NCI-H1930 (cell line): ENCODE measurements at places on chromosomes 1 and 21.

DNA sequence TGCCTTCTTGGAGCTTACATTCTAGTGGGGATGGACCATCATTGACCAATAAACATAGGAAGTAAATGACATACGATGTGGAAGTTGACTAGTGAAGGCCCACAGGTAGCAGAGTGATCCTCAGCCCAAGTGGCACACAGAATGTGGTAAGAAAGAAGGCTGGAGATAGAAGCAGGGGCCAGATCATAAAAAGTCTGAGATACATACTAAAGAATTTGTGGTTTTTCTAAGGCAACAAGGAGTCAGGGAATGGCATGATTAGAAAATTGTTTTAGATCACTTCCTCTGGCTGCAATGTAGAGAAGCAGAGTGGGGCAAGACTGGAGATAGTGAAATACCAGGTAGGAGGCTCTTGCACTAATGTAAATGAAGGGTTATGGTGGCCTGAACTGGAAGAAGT lies 154.0 kb downstream of the VPS13D start:
- no peak for DNase-seq

DNA sequence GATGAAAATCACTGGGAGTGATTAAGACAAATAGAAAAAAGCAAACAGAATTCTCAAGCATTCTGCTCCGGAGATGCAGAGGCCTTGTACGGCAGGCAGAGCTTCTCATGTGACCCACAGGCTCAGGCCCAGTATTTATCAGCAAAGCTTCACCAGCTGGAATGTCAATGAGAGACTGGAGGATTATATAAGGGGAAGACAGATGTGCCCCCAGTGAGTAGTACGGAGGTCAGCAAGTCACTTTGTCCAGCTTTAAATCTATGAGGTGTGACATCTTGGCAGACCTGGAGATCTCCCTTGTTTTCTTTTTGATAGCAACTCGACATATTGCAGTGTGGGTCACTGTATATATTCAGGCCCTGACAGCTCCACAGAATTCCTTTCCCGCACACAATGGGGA lies 106.8 kb downstream of the HHIPL2 start:
- DNase-seq, result no peak

GRCh38 chr1:35894183-35894582 lies 11.2 kb downstream of the AGO1 start:
- DNase-seq, result no peak

- no peak for DNase-seq
Measured at GRCh38 chr1:90558754-90559378, 158.2 kb downstream of the BARHL2 start.

DNA sequence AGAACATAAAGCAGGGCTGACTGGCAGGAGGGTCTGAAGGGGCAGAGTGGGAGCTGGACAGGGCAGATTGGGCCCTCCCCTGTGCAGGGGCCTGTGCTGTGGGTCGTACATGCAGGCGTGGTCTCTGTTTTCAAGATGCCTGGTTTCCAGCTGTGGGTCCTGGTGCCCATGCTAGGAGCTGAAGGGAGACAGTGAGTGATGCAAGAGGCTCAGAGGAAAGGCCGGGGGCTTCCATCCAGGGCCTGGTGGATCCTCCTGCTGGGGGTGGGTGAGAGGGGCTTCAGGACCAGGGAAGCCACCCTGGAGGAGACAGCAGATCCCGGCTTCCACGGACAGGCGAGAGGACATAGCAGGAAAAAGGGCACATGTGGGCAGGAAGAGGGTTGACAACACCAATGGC lies 349.0 kb upstream of the VAMP3 start:
- no peak for DNase-seq

DNA sequence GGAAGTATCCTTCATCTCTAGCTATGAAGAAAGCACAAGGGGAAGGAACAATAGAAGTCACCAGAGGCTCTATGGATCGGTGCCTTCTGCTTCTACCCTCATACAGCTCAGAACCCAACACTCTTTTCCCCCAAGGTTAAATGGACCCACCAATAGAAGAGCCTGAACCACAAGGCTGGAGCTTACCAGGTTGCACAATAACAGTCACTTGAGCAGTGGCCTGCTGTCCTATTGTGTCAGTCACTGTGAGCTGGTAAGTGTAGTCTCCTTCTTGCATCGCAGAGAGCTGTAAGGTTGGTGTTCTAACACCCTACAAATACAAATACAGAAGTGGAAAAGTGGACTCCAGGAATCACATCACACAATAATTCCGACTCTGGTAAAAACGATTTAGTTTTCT lies 103.0 kb downstream of the KIAA0319L start:
- DNase-seq, result no peak
